ENCODE measurements at places on chromosomes 1 and 21. TPM values are rescaled to one million over a fixed set of nuclear protein-coding genes. Genes with fewer than 3 reads are reported as not detected.

GRCh38 chr1:59699227-59699847, 115.4 kb upstream of the HOOK1 start:
- H3K4me1 ChIP-seq = peaks cover 10% of the 10 kb centered on the region
- no peaks in the 10 kb centered on the region for H3K36me3 ChIP-seq
- no peak overlapping the region for H3K27ac ChIP-seq
- H3K4me3 ChIP-seq = no peak overlapping the region

DNA sequence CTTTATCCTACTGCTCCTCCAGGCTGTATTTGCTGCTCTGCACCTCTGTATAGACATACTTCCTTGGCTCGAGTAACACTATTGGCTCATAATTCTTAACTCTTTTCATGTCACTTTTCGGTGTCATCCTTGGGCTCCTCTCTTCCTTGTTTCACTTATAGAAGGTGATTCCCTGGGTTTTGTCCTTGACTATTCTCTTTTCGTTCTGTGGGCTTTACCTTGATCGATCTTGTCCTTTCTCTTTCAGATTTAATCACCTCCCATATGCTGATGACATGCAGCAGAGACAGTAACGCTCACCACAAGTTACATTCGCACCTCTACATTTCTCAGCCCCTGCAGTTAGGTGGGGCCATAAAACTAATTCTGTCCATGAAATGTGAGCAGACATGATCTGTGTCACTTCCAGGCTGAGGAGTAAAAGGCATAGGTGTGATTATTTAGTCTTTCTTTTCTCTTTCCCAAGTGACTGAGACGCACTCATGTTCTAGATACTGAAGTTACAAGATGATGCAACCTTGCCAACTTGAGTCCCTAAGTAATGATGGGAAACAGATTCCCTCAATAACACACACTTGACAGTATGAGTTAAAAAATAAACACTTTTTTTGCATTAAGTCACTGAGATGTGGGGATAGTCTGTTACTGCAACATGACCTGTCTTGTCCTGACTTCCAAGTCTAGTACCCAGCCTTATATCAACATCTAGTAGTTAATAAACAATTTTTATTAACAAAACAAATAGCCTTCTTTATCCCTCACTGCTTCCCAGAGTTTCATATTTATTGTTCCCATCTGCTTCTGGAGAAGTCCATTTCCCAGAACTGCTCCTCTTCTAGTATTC, 49.9 kb upstream of the HAO2 start:
- no peaks in the 10 kb centered on the region for H3K4me1 ChIP-seq
- H3K36me3 ChIP-seq = no peaks in the 10 kb centered on the region
- no peak overlapping the region for H3K27ac ChIP-seq
- no peaks in the 10 kb centered on the region for H3K27me3 ChIP-seq
- H3K4me3 ChIP-seq = no peak overlapping the region

- peak overlapping the region; percentile 74 for H3K4me3 ChIP-seq
- no peaks in the 10 kb centered on the region for H3K4me1 ChIP-seq
- H3K27ac ChIP-seq = no peak overlapping the region
- DNase-seq = no peak
- no peaks in the 10 kb centered on the region for H3K36me3 ChIP-seq
- H3K27me3 ChIP-seq = peaks cover 32% of the 10 kb centered on the region
Measured at GRCh38 chr1:152110860-152111514, 4.3 kb downstream of the TCHH start.

GRCh38 chr1:95201905-95202304, 32.1 kb upstream of the RWDD3 start:
- H3K27me3 ChIP-seq = no peaks in the 10 kb centered on the region
- no peak overlapping the region for H3K27ac ChIP-seq
- no peaks in the 10 kb centered on the region for H3K36me3 ChIP-seq
- no peak for DNase-seq
- no peak overlapping the region for H3K4me3 ChIP-seq
- no peaks in the 10 kb centered on the region for H3K4me1 ChIP-seq

GRCh38 chr1:112687361-112687760, 12.9 kb downstream of the MOV10 start:
- H3K27ac ChIP-seq = no peak overlapping the region
- DNase-seq = no peak
- no peaks in the 10 kb centered on the region for H3K36me3 ChIP-seq
- no peak overlapping the region for H3K4me3 ChIP-seq
- no peaks in the 10 kb centered on the region for H3K27me3 ChIP-seq

- H3K27ac ChIP-seq = no peak overlapping the region
- H3K36me3 ChIP-seq = no peaks in the 10 kb centered on the region
- no peak for DNase-seq
- no peaks in the 10 kb centered on the region for H3K27me3 ChIP-seq
- H3K4me1 ChIP-seq = no peaks in the 10 kb centered on the region
- no peak overlapping the region for H3K4me3 ChIP-seq
Measured at GRCh38 chr1:171180670-171181069, 4.4 kb upstream of the FMO2 start.

GRCh38 chr1:59237900-59238299, 59.0 kb upstream of the FGGY start:
- H3K36me3 ChIP-seq = no peaks in the 10 kb centered on the region
- no peak overlapping the region for H3K4me3 ChIP-seq
- DNase-seq = no peak
- H3K27ac ChIP-seq = no peak overlapping the region

GRCh38 chr1:32448773-32449456, 16.0 kb upstream of the ZBTB8B start:
- no peaks in the 10 kb centered on the region for H3K4me1 ChIP-seq
- no peak overlapping the region for H3K27ac ChIP-seq

DNA sequence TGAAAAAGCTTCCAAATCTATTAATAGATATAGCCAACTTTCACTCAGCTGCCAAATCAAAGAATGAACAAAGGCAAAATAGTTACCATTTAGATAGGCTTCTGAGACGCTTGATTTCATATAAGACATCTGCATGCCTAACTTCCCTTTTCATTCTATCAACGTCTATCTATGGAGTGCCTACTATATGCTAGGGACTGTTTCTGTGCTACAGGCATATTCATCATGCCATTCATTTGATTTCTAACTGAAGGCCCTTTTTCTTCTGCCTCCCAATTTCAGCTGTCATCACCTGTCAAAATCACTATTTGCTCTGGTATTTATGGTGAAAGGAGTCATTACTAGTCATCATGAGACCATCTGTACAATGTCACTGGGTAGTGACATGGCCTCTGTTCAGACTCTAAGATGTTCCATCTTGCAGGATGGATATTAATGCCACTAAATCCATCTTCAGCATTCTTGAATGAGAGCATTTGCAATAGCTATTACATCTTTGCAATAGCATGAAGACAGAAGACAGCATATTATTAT, 4.3 kb upstream of the KRTAP13-1 start:
- H3K4me3 ChIP-seq = no peak overlapping the region
- H3K4me1 ChIP-seq = no peaks in the 10 kb centered on the region
- no peaks in the 10 kb centered on the region for H3K36me3 ChIP-seq
- H3K27me3 ChIP-seq = no peaks in the 10 kb centered on the region

- H3K27me3 ChIP-seq = peaks cover 7% of the 10 kb centered on the region
- no peak overlapping the region for H3K4me3 ChIP-seq
Measured at GRCh38 chr1:246801241-246802020, 77.2 kb downstream of the SCCPDH start.

DNA sequence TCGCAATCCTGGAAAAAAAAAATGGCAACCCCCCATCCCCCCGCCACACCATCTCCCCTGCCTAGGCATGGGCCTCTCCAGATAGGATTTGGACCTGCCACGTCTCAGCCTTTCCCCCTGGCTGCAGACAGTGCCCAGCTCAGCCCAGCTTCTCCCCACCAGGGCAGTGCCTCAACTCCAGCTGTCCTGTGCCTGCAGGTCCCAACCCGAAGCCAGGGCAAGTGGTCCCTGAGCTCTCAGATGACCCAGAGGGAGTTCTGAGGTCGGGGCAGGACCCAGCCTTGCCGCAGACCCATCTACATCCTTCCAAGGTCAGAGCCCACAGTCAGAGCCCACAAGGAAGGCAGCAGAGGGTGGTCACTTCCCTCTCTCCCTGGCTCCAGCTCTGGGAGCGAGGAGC, 86.7 kb upstream of the POU3F1 start:
- no peak for DNase-seq
- H3K36me3 ChIP-seq = no peaks in the 10 kb centered on the region
- no peak overlapping the region for H3K27ac ChIP-seq
- H3K4me3 ChIP-seq = no peak overlapping the region
- no peaks in the 10 kb centered on the region for H3K4me1 ChIP-seq

GRCh38 chr1:1255078-1255477, 8.6 kb upstream of the C1QTNF12 start:
- H3K36me3 ChIP-seq = peaks cover 9% of the 10 kb centered on the region
- no peak overlapping the region for H3K4me3 ChIP-seq
- no peaks in the 10 kb centered on the region for H3K27me3 ChIP-seq

DNA sequence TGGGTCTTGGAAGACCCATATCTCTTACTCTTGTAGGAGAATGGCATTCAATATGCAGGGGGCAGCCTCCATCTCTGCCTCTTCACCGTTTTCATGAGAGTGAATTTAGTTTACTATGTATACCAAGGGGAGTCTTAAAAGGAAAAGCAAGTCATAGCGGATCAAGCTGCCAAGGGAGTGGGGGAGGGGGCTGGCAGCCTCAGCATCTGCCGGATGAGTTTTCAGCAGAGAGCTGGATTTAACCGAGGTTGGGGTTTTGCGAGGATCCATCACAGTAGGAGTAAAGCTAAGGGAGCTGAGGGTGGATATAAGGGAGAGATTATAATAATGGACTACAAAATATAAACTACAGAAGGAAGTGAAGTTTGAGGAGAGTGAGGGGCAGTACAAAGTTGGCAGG, 9.9 kb downstream of the CD160 start:
- no peaks in the 10 kb centered on the region for H3K4me1 ChIP-seq
- H3K27me3 ChIP-seq = no peaks in the 10 kb centered on the region
- no peak for DNase-seq
- no peak overlapping the region for H3K4me3 ChIP-seq

DNA sequence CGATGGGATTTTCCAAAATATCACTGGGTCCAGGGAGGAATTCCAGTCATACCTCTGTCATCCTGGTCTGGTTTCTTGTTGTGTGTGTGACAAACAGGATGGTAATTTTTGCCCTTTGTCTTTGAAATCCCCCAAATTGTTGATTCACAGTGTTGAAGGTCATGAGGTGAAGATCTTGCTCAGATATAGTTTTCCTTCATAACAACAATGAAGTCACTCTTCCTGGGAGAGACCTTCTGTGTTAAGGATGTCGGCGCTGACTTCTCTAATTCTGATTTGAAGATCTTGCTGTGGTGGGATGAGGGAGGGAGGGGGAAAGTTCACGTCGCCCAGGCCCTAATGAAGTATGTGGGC, 32.2 kb upstream of the MPZL1 start:
- peaks cover 92% of the 10 kb centered on the region for H3K36me3 ChIP-seq
- H3K27me3 ChIP-seq = no peaks in the 10 kb centered on the region
- H3K4me1 ChIP-seq = no peaks in the 10 kb centered on the region
- no peak overlapping the region for H3K27ac ChIP-seq

The GBP2 gene
- 127 TPM for total RNA-seq

The SLAMF7 gene
- 9.5 TPM for total RNA-seq

The ALX3 gene
- not detected for total RNA-seq

The SRP9 gene
- total RNA-seq = 137 TPM

The KIF2C gene
- total RNA-seq = 1.5 TPM

The CLCA1 gene
- total RNA-seq = 0.25 TPM

All from T-cell (primary cell).